ENCODE measurements at places on chromosomes 7 and 10.

DNA sequence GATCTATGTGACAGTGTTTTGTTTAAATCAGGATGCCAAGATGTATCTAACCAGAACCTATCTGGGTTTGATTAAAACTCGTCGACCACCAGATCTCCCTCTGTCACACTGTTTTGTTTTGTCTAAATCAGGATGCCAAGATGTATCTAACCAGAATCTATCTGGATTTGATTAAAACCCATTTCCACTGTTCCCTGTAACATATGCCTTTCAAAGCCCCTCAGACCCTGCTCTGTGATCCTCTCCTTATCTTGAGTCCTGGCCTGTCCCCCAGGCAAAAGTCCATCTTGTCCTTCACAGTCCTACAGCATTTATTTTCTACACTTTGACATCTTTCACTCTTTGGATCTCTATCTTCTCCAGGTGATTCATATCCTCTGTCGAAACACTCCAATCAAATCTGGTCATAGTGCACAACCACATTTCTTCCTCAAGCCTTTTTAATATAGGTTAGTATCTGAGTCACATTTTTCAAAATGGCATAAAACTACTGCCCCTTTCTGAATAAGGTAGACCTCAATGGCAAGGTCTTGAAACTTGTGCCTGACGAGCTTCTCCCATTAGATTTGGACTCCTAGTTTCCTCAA lies 32.5 kb downstream of the ERLIN1 start:
- no peak for DNase-seq

GRCh38 chr10:132186488-132187429 lies at the start of gene DPYSL4:
DPYSL4 (plus strand) TSS chr10:132186948; CDS start chr10:132187064, 116 bp downstream.
- no peak for DNase-seq

DNA sequence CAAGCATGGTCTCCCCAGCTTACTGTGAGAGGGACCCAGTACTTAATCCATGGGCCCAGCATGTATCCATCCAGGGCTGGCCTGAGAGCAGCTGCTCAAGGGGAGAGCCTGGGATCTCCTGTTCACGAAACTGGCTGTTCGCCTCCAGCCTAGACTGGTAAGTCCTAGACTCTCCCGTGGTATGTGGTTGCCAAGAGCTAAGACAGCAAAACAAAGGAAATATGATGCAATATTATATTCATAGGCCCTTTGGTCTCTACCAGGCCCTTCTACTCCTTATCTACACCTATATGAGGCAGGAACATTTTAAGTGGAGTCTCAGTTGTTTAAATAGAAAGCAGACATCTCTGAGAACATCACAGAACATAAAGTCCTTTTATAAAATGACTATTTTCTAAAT lies 28.9 kb upstream of the STK17A start:
- DNase-seq: no peak

DNA sequence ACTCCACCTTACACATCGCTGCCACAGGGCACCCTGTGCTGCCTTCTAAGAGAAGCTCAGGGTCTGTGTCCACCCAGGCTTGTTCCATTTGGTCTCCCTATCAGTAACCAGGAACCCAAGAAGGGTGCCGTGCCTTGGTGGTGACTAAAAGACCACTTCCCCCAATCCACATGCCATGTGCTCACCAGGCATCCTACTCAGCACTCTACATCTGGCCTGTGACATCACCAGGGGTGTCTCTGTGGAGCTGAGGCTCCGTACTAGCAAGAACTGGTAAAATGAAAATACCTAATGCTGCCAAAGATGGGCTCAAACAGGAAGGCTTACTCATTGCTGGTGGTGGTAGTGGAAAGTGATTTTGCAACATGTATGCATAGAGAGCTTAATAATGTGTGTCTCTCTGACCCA lies 19.0 kb upstream of the C10orf71 start:
- DNase-seq: no peak

GRCh38 chr10:122232769-122233168 lies 38.3 kb upstream of the BTBD16 start:
- DNase-seq: no peak

DNA sequence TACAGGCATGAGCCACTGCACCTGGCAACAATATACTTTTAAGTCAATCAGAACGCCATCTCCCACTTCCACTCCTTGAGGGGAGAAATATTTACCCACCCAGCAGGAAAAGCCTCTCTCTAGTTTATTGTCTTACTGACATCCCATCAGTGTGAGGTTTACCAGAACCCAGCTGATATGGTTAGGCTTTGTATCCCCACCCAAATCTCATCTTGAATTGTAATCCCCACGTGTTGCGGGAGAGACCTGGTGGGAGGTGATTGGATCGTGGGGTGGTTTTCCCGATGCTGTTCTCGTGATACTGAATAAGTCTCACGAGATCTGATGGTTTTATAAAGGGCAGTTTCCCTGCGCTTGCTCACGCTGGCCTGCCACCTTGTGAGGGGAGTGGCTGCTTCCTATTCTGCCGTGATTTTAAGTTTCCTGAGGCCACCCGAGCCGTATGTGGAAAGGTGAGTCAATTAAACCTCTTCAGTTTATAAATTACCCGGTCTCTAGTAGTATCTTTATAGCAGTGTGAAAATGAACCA lies 37.5 kb upstream of the TPK1 start:
- no peak for DNase-seq

- no peak for DNase-seq
Measured at GRCh38 chr10:77285529-77286182, 352.0 kb downstream of the KCNMA1 start.

DNA sequence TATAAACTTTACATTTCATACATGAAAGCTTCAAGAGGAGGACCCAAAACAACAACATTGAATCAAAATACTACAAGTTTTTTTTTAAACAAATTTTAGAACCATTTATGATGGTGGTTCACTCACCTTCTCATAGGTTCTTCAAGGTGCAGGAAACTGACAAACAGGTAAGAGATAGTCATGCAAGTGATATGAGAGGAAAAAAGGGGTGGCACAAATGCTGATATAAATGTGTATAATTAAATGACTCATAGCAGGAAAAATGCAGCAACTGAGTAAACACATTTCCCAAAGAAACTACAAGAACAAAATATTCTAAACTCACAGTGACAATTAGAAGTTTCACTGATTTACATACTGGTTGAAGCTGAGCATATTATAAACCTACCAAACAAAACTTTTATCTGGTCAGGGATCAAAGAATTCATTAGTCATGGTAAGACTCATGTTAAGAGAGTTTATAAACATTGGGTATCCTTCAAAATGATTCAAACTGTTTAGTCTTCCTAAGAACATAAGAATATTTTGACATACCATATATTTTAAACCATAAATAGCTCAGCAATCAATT lies 14.1 kb downstream of the ZWINT start:
- no peak for DNase-seq

DNA sequence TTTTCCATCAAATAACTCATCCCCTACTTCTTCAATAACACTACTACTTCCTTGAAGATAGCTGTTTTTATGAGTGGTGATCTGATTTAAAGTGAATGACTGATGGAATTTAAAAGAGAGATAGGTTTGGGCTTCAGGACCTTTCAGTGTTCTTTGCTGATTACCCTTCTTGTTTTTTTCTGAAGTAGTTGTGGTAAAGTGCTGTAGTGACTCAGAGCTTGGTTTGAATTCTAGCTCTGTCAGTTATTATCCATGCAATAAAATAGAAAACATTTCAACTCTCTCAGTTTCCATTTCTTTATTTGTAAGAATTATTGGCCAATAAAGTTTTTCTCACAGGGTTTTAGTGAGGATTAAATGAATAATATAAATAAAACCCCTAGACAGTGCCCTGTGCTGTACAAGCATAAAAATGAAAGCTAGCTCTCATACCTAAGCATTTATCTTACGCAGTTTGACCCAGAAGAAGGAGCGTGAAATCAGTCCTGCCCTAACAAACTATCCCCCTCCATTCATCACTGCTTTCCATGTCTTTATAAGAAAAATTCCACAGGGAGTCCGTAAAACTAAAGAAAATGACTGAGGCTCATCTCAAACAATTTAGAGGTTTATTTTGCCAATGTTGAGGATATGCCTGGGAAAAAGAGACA lies 25.1 kb upstream of the AKAP9 start:
- no peak for DNase-seq

DNA sequence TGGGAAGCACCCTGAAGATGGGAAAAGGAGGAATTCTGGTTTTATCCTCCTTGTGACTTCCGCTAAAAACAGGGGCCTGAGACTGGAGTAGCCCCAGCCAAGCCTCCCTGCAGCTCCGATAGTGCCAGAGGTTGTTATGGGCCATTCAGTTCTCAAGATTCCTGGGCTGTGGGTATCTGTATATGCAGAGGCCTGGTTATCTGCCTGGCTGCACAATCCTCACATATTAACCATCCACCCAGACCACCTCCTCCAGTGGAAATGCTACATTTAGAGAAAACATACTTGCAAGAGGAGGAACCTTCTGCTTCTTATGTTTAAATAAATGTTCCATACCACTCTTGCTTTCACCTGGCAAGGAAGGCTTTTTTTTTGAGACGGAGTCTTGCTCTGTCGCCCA lies 34.6 kb downstream of the ARL3 start:
- no peak for DNase-seq

DNA sequence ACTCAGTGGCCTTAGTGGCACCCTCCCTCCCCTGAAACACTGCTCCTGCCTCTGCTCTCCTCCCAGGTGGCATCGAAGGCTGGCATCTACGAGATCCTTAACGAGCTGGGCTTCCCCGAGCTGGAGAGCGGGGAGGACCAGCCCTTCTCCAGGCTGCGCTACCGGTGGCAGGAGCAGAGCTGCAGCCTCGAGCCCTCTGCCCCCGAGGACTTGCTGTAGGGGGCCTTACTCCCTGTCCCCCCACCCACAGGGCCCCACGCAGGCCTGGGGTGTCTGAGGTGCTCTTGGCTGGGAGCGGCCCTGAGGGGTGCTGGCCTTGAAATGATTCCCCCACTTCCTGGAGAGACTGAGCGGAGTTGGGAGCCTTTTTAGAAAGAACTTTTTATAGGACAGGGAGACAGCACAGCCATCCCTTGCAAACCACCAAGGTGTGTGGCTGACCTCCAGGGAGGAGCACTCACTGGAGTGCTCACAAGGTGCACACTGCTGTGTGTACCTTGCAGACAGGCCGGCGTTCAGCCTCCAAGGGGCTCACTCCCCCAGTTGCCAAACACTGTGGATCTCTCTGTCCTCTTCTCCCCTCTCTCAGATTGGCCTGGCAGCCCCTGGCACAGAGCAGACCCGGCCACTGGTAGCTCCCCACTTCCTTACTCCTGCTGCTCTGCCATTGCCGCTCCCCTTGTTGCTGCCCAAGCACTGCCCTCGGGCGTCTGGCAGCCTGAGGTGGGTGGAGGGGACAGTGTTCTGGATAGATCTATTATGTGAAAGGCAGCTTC lies 35.8 kb downstream of the PRF1 start:
- no peak for DNase-seq

GRCh38 chr10:119742947-119743648 lies 17.2 kb downstream of the INPP5F start:
- no peak for DNase-seq

DNA sequence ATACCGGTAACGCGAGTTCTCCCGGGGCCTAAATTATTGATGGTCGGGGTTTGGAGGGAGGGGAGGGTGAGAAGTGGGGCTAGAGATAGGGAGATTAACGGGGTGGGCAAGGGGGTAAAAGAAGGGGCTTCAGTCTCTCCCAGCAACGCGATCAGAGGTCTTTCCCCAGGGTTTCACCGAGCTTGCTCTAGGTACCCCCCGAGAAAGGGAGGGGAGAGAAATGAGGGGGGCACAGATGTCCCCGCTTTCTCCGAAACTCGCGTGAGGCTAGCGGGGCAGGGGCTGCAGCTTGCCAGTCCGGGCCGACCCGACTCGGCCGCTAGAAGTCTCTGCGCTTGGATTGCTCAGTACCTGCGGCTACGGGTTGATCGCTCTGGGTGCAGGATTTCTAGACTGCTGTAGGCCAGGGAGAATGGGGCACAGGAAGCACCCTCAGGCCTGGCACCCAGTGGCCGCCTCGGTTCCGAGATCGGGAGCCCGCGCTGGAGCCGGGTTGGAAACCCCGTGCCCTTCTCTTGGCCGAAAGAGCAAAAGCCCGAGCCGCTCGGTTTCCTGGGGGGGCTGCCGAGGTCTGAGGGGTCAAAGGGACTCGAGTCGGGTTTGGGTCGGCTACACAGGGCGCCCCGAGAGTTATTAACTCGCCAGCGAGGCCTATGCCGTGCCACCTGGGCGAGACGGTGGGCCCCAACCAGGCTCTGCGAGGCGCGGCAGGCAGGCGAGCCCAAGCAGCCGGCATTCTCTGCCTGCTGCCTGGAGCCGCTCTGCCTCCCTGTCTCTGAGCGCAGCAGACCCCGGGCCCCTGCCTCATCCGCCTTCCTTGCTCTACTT lies 3.1 kb downstream of the PAX2 start:
- DNase-seq: no peak

GRCh38 chr7:92751902-92752901 lies 84.2 kb downstream of the CDK6 start:
- no peak for DNase-seq

DNA sequence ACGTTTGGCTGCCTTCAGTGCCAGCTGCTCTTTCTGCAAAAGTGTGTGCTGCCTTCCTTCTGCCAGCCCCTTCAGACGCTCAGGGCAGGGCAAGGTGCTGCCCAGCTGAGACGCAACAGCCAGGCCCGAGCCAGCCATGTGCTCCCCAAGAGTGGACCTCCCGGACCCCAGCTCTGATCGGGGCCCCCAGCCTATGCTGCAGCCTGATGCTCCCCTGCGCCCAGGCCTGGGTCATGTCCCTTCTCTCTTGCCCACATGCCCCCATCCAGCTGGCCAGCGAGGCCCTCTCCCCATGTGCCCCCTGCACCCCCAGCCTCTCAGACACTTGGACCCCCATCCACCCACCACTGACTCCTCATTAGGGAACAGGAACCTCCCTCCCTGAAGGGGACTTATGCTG lies 17.8 kb downstream of the WDR86 start:
- DNase-seq: no peak

DNA sequence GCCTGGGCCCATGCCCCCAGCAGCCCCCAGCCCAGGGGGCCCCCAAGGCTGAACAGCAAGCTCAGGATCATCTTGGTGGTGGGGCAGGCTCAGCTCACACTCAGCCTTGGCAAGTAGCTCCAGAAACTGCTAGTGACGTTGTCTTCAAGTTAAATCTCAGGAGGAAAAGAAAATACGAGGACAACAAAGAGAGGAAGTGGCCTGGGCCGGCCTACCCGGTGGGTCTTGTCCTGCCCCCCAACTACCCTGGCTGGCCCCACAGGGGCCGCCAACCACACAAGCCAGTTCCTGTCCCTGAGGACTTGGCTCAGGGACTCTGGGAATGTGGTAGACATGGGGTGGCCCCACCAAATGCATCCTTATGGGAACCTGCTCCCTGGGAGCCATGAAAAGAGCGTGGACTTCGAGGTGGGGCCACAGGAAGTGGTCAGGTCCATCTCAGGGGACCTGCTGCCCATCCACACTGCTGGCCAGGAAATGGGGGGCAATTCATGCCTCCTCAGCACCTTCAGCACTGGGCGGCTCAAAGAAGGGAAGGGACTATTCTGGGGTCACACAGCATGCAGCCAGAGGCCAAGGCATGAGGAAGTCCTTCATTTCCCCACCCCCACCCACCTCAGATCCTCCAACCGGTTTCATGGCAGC lies at the start of gene MMRN2:
TSS of gene MMRN2 (minus strand) at position 145 of the 645 bp plus-strand sequence. CDS start at position 71, 74 bp downstream.
- no peak for DNase-seq

- no peak for DNase-seq
Measured at GRCh38 chr7:96273716-96274115, 48.2 kb downstream of the SLC25A13 start.

- no peak for DNase-seq
Measured at GRCh38 chr7:143384148-143384547, 3.0 kb downstream of the ZYX start.

All from amygdala (tissue), 56 donors.